Stimulated activated CD8-positive, alpha-beta memory T cell treated with anti-CD3 and anti-CD28 coated beads, Interleukin-7, amount 100 ng/mL, for 1 hour (primary cell): ENCODE measurements at places on chromosomes 3 and 15.

- DNase-seq, result no peak
These were observed 76.0 kb downstream of the ADCY5 start for GRCh38 chr3:123372686-123373473.

DNA sequence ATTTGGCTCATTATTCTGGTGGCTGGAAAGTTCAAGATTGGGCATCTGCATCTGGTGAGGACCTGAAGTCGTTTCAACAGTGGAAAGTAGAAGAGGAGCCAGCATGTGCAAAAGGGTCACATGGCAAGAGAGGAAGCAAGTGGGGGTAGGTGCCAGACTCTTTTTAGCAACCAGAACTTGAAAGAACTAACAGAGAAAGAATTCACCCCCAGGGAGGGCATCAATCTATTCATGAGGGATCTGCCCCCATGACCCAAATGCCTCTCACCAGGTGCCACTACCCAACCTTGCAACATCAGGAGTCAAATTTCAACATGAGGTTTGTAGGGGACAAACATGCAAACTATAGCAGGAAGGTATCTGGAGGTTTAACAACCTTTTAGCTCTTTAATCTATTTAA is 10.3 kb upstream of the RYK start:
- no peak for DNase-seq

DNA sequence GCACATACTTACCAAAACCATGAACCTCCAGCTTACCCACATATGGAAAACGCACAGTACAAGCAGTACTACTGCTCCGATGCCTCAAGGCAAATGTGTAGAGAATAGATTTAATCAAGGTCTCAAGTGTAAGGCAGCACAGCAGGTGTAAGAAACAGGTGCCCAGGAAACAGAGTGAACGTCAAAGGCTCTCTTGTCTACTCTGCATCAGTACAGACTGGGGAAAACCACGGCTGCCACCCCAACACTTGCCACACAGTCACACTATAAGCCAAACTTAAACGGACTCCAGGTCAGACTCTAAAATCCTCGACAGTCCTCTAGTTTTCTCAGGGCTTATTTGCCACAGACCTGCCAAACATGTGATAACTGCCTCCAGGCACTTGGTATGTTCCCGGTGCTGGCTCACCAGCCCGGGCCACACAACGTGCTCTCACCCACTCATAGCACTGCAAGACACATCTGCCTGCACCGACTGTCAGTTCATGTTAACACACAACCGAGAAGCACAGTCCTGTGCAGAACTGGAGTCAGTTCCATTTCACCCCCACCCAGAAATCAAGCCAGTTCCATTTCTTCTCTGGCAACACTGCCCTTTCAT is 30.6 kb downstream of the ABCC5 start:
- no peak for DNase-seq

DNA sequence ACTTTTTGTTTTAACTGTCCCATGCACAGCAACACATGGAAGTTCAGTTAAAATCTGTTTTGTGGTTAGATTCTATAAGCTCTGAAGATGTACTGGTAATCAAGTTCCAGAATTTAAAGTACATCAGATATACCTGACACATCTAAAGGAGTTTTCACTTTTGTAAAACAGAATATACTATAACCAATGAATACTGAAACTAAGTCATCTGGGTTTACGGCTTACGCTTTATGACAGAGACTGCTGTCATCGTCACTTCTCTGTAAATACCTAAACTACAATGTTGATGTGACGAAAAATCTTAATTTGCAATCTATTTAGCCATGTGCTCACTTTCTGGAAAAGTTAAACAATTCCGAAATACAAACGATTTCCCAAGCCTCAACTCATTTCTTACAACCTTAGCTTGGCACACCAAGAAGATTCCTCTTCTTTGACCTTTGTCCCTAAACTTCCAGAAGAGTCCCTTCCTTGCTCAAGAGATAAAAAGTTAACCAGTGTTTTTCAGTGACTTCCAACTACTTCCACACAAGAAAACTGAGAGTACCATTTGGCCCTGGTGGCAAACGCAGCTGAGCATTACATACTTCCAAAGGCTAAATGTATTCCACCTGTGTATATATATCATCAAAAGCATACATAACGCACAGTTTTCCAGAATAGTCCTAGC is 56.8 kb upstream of the NEK10 start:
- DNase-seq, result no peak

GRCh38 chr15:77982127-77982490 is 95.4 kb downstream of the TBC1D2B start:
- DNase-seq, result no peak

DNA sequence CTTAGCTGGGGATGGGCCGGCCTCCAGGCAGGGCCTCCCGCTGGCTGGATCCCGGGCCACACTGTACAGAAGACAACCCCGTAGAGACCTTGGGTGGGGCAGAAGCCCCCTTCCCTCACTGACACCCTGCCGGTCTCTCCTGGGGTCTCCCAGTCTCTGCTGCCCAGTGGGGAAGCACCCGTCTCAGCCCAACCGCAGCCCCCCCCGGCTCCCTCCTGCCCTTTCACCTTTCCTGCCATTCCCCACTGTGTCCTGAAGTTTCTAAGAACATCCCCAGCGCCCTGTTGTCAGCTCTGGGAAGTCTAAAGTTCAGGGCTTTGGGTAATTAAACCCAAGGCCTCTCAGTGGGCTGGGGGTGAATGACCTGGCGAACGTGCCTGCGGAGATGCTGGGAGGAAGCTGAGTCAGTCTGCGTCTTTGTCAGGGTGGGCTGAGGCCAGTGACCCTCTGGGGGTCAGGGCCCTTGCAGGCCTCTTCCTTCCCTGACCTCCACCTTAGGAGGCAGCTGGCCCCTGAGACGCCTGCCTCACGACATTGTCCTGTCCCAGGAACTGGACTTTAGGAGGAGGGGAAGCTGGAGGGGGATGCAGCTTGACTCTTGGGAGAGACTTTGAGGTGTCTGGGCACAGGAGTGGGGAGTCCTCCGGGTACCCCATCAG is 1.4 kb upstream of the SLC51A start:
- no peak for DNase-seq

- no peak for DNase-seq
These were observed 24.3 kb downstream of the ZDHHC19 start for GRCh38 chr3:196186651-196187573.

- DNase-seq, result no peak
These were observed 106.5 kb downstream of the SUCNR1 start for GRCh38 chr3:151979906-151980305.

DNA sequence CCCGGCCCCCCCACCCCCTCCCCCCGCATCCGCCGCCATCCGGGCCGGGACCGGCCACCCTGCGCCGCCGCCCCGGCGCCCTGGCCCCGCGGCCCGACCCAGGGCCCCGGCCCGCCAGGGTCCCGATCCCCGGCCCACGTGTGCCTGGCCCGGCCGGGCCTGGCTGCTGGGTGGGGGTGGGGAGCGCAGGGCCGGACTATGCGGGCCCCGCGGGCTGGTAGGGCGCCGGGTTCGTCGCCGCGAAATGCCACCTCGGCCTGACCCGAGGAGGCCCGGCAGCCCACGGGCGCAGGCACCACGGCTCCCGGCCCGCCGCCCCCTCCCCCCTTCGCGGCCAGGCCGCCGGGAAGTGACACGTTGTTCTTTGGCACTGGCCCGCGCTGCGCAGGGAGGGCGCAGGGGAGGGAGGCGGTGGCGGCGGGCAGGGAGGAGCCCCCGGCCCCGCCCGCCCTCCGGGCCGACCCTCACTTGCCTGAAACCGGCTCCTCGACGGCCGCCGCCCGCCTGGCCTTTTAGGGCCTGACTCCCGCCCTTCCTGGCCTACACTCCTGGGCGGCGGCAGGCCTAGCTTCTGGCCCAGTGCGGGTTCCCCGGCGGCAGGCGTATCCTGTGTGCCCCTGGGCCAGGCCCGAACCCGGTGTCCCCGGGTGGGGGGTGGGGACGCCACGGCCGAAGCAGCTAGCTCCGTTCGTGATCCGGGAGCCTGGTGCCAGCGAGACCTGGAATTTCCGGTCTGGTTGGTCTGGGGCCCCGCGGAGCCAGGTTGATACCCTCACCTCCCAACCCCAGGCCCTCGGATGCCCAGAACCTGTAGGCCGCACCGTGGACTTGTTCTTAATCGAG is 515 bp downstream of the EIF4G1 start:
- DNase-seq, result peak; percentile 37

- DNase-seq, result no peak
These were observed 295.4 kb upstream of the IL12A start for GRCh38 chr3:159693226-159693625.

GRCh38 chr3:26592451-26592850 is 30.1 kb upstream of the LRRC3B start:
- no peak for DNase-seq

DNA sequence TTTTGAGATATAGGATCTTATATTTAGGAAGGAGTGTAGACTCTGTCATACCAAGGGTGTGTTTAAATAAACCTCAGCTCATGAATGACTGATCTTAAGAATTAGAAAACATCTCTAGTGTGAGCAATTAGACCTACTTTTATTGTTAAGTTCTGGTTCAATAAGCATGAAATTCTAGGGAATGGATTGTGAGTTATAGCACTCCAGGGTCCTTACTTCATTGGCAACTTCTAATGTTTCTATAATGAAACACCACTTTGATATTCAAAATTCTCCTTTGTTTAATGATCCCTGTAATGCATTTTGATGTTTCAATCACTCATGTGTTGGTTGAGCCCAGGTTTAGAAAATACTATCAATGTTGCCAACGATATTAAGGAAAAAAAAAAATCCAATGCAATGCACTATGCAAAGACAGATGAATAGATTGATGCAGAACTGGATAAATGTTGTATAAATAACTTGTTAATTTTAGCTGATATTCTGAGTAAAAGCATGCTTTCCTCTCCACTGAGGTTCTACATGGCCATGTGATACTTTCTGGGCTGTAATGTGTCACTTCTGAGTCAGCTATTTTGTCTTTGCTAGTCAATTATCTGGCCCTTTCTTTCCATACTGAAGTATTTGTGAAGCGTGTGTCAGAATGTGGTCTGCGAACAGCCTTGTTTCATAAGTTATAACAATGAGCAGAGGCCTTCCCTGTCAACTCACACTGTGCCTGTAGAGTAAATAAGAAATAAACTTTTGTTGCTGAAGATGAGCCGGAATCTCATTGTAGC is 1035.9 kb downstream of the PLOD2 start:
- no peak for DNase-seq

GRCh38 chr3:101643861-101644613 is 32.9 kb downstream of the ZBTB11 start:
- DNase-seq, result peak; percentile 12

DNA sequence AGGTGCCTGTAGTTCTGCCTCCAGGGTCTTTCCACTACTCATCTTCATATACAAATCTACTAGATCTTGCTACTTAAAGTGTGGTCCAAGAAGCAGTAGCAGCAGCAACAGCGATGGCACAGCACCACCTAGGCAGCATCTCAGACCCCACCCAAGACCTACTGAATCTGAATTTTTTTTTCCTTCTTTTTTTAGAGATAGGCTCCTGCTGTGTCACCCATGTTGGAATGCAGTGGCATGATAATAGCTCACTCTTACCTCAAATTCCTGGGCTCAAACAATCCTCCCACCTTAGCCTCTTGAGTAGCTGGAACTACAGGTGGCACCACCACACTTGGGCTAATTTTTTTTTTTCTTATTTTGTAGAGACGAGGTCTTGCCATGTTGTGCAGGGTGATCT is 346.7 kb upstream of the TGFBR2 start:
- DNase-seq, result no peak

DNA sequence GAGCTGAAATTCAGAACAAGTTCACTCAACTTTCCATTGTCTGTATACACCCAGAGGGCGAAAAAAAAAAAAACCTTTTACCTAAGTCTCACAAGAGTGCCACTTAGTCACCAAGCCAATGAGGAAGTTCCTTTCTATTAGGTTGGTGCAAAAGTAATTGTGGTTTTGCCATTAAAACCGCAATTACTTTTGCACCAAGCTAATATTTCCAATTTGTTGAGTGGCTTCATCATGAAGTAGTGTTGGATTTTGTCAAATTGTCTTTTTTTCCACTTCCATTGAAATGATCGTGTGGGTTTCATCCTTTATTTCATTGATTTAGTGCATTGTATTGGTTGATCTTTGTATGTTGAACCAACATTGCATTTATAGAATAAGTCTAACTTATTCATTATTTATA is 253.9 kb downstream of the ZIC4 start:
- no peak for DNase-seq
